ENCODE measurements at places on chromosomes 3 and 15.

DNA sequence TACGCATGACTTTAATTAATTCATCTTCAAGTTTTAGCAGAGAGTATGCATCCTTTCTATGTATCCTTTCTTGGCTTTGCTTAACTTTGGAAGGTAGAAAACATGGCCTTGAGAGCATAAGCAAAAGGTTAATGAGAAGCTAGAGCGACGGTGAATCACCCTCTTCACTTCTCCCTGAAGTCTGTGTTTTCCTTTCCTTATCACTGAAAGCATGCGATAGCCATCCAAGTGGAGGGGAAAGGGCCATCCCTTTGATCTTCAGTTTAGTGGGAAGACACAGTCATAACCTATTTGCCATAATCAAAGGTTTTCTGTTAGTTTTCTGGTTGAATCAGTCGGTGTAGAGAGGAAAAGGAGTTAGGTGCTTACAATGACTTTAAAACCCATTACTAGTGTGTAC is 354.0 kb upstream of the ROBO2 start:
- DNase-seq, result no peak

- no peak for DNase-seq
Measured at GRCh38 chr15:61524545-61524944, 295.4 kb upstream of the RORA start.

DNA sequence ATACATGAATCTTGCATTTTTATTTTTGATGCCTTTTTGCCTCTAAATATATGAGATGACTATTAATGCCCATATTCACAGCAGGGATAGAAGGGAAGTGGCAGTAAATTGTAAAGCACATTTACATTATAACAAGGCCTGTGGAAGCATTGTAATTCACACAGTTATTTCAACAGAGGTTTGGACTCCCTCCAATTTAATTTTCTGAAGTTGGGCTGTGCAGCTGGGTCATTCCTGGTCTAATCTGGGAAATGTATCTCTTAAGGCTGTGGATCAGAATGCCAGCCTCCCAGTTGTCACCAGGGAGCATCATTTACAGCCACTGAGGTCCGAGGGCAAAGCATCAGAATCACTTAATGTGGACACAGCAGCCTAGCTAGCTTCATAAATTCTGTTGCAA is 434.5 kb downstream of the MFSD1 start:
- DNase-seq, result no peak

DNA sequence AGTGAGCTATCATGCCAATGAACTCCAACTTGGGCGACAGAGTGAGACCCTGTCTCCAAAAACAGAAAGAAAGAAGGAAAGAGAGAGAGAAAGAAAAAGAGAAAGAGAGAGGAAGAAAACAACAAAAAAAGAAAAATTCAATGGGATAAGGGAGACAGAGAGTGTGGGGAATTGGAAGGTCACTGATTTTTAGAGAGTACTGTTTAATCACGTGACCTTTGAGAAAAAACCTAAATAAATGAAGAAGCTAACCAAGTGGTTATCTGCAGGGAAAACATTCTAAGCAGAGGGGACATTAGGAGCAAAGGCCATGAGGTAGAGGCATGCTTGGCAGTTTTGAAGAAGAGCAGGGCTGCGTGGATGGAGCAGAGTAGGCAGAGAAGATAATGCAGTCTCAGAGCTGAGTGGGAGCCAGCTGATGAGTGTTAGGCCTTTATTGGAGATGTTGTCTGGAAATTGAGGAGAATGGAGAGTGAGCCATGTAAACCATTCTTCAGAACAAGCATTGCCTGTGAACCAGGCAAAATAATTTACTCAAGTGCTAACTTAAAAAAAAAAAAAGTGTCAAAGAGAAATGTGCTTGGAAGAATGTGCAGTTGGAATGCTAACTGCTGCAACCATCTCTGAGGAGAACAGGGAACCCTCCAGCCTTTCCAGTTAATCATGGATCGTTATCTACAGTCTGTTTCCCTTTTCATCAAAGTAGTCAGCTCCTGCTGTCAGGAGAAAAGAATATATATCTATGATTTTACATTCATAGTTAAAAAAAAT is 377.3 kb upstream of the SEMA6D start:
- no peak for DNase-seq

All from stimulated activated CD8-positive, alpha-beta memory T cell treated with anti-CD3 and anti-CD28 coated beads, Interleukin-7, amount 100 ng/mL, for 48 hours (primary cell).